Stimulated activated CD8-positive, alpha-beta memory T cell treated with anti-CD3 and anti-CD28 coated beads, Interleukin-7, amount 100 ng/mL, for 24 hours (primary cell): ENCODE measurements at places on chromosomes 7 and 10.
A peak's percentile ranks its signal among the peaks of the same experiment; 100 is the strongest.

DNA sequence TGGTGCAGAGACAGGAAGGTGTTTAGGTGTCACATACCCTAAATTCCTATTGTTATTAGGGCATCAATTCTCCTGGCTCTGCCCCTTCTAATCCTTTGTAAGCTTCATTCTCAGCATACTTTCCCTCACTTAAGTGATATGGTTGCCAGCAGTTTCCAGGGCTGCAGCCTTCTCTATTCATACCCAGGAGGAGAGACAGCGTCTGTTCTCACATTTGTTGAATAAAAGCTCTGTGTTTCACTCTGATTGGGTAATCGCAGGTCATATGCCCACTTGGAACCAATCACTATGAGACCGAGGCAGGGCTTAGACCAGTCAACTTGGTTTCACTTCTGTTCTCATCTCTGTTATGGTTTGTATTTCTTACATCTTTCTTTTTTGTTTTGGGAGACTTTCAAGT, 109.6 kb upstream of the MTPN start:
- no peak for DNase-seq

GRCh38 chr10:103706047-103706446, 149.3 kb downstream of the SH3PXD2A start:
- no peak for DNase-seq

DNA sequence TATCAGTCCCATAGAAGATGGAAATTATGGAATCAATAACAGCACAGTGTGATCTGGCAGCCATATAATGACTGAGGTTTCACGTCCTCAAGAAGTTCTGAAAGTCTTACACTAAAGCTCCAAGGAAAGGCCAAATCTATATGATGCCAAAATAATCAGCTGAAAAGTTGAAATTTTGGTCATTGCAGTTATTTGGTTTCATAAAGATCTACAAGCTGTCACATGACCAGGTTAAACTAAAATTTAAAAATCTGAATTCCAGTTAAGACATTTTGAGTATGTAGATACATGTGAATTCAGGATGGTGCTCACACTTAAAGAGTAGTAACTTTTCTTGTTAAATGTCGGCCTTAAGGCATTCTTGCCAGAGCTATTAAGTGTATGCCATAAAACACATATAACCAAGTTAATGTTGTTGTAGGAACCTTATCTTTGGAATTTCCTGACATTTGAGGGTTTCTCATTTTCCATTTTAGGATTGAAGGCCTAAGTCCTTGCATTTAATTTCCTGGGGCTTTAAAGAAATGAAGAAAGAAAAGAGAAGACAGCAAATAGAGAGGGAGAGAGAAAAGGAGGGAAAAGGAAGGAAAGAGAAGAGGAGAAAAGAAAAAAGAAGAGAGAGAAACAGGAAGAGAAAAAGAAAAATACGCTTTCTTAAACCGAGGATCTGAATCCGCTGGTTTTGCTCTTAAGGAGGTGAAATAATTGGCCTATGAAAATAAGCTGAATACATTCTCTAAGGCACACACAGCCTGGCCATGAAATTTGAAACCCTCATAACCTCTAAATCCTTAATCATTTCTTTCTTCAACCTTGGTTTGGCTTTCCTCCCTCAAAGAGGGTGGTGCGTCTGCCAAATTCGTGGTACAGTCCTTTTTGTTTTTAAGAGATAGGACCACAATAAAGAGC, 43.8 kb downstream of the DENND2A start:
- no peak for DNase-seq

DNA sequence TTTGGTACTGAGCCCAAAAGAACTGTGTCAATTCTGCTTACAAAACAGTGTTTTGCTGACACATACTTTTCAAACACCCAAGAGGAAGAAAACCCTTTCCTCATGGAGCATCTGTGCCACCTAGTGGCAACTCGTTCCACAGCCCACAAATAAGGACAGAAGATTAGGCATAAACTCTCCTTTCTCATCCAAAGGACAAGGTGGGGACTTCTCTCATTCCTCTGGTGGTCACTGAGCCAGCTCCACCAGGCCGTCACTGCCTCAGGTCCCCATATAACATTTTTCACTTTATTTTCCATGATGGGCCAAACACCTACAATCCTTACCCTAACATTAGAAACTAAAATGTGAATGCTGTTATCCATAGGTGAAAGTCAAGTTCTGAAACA, 76.9 kb downstream of the RNF216 start:
- peak; percentile 37 for DNase-seq

GRCh38 chr7:15681631-15682030, 4.9 kb downstream of the MEOX2 start:
- no peak for DNase-seq

DNA sequence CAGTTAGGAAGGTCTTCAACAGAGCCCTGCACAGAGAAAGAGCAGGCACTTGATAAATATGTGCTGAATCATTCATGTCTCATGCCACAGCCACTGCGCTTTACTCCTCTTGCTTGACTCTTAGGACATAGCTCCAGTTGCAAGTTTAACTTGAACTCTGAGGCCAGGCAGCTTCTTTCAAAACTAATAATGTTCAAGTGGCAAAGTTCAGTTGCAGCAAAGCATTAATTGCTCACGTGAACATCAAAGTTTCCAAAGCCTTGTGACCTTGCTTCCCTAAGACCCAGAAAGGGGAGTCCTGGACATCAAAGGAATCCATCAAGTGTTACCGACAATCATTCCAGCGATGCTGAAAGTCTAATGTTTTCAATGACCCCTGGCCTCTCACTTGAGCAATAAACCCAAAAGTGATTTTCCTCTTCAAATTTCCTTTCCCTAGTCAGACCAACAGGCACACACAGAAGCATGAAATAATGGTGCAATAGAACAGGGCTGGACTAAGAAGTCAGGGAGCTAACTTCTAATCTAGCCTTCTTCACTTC, 21.8 kb upstream of the TECTB start:
- DNase-seq = no peak

DNA sequence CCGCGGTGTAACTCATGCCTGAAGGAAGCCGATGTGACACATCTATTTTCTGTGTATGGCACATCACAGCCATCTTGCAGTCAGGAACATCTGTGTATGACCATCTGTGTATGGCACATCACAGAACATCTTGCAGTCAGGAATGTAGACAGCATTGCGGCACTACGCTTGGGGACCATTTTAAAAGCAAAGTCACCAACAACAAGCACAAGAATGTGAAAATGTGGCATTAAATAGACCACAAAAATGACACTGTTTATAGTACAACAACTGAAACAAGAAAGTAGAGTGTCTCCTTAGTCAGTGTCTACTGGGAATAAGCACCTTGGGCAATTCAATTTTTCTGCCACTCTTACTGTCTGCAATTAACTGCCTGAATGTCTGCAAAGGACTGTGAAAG, 124.4 kb downstream of the HGF start:
- DNase-seq = no peak

- DNase-seq = no peak
These were observed 33.9 kb downstream of the DCLRE1A start for GRCh38 chr10:113819989-113820388.

DNA sequence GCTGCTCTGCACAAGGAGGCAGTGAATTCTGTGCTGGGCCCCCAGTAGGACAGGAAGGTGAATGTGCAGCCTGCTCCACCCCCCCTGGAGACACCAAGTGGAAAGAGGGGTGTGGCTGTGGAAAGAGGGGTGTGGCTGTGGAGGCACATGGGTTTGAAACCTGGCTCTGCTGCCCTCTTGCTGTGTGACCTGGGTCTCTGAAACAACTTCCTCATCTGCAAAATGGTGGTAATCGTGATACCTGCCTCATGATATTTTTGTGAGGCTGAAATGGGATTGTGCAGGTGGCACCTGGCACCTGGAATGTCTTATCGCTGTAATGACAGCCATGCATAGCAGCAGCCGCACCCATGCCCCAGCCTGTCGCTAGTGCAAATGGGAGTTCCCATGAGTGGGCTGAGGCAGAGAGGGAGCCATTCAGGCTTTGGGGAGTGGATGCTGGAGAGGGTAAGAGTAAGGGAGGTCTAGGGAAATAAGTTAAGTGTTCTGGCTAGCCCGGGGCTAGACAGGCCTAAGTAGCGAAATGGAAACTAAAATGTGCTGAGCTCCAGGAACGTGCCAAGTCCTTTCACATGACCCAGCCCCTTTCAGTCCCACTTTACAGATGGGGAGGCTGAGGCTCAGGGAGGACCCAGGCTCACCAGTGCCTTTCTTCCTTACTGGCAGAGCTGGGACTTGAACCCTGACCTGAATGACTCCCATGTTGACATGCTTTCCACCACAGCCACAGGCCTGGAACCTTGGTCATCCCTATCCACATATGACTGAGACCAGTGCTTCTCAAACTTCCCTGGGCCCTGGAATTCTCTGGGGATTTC, 35.0 kb downstream of the C10orf105 start:
- DNase-seq = no peak

DNA sequence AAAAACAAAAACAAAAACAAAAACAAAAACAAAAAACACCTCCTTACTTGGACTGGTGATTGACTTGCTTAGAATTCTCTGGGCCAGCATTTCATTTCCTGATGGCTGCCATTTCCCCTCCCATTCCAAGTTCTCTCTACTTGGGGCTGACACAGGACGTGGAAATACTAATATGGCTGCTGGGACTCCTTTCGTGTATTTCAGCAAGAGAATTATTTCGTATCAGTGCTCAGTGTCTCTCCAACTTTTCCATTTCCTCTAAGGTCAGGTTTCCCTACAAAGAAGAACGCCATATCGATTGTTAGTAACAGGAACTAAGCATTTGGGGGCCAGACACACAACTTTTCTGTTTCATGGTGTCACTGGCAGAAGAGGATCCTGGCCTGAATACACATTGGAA, 22.5 kb upstream of the VAX1 start:
- no peak for DNase-seq

GRCh38 chr10:129935867-129936152, 28.3 kb downstream of the EBF3 start:
- no peak for DNase-seq

GRCh38 chr7:130922206-130923112, 188.5 kb upstream of the KLF14 start:
- DNase-seq = no peak

DNA sequence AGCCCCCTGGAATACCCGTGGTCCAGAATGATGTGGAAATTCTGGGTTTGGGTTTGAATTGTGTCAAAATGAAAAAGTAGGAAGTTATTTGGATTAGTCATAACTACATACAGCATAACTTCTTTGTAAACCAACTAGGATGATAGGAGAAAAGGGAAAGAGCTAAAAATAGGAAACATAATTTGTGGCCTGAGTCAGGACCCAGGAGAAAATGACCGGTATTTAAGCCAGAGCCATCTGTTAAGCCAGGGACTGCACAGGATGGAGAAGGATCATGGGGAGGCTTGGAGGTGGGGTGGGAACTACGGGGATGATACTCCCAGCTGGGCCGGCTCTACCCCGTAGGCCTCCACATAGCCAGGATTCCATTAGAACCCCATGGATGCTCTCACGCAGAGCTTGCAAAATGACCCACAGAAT, 98.6 kb downstream of the MYOF start:
- no peak for DNase-seq

DNA sequence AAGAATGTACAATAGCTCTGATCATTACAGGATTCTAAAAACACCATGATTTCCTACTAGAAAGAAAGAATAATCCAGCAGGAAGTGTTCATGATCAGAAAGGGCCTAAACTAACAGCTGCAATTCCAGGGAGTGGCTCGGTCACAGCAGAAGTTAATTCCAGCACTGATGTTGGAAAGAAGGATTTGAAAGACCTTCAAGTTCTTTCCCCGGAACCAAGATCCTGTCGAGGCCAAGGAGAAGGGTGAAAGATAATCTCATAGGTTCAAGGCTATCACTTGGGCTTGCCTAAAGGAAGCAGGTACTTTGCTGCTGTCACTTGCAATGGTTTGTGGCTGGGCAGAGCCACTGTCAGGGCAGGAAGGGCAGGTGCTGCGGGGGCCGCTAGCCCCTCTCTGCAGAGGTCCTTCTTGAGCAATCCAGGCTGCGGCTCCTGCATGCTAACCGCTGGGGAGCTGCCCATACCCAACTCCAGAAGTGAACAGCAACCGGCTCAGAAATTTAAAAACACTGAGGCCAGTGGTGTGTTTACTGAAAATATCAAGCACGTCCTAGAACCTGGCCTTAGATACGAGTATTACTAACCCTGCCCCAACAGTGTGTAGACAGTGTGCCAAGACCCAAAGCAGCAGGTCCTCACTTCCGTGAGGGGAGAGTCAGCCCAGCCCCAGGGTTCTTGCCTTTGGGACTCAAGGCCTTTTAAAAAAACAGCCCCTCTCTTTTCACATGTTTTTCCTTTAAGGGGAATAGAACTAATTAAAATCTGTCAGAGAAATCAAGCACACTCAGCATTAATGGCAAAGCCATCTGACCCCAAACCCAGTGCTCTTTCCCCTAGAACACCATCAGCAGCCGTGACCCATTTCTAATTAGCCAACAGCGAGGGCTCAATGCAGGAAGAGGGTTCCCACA, 76.8 kb downstream of the VIPR2 start:
- no peak for DNase-seq

- no peak for DNase-seq
These were observed 31.8 kb downstream of the GATA3 start for GRCh38 chr10:8086315-8086714.

DNA sequence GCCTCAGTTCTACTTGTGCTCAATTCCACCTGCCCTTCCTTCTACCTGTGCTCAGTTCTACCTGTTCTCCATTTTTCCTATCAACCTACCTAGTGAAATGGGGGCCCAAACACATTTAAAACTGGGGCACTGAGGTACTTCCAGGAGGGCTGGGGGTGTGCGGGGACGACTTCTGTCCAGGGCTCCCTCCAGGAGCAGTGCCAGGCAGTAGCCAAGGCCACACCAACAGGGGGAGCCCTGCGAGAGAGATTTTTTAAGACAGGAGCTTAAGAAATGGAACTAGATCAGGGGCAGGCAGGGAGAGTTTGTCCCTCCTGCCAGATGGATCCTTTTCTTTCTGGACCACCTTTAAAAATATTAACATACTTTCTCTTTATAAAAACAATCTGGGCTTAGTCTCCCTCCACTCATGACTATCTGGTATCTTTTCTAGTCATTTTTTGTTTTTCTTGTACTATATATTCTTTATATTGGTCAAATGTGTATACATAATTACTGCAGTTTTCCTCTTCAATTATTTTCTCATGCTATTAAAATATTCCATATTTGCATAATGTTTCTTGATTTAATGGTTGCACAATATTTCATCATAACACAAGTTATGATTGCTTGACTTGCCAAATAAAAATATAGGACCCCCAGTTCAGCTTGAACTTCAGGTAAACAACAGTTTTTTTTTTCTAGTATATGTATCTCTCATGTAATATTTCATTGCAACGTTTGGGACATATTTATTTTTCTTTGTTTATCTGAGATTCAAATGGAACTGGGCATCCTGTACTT, 47.3 kb upstream of the INSYN2A start:
- no peak for DNase-seq

DNA sequence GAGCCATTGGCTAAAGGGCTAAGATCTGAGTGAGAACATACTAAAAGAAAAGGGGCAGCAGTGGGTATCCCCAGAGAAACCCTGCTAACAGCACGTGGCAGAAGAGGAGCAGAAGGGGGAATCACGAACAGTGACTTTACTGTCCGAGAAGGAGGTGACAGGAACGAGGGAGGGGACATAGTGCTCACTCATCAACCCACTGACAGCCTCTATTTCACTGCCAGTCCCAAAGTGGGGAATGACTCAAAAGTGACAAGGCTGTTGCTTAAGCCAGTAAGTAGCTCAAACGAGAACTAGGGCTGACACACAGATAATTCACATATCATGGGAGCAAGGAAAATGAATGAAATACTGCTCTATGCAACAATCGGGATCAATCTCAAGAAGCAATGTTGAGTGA, 92.7 kb downstream of the RSU1 start:
- no peak for DNase-seq

- DNase-seq = no peak
These were observed 3.7 kb downstream of the ZFYVE27 start for GRCh38 chr10:97740613-97741012.

GRCh38 chr10:92208736-92209135, 82.1 kb downstream of the CPEB3 start:
- no peak for DNase-seq
